Esophagus (tissue), 2 donors: ENCODE measurements at places on chromosomes 5 and 9. TPM values are rescaled to one million over a fixed set of nuclear protein-coding genes. Genes with fewer than 3 reads are reported as not detected.

The KIF12 gene
- 0.20 TPM for polyA plus RNA-seq

The ADAMTS16 gene
- not detected for polyA plus RNA-seq

The CARD9 gene
- 1.8 TPM for polyA plus RNA-seq

The AIF1L gene
- 184 TPM for polyA plus RNA-seq

The RALGPS1 gene
- 3.8 TPM for polyA plus RNA-seq

The LECT2 gene
- polyA plus RNA-seq, result not detected

The F12 gene
- polyA plus RNA-seq, result 33.5 TPM

The KIAA0825 gene
- polyA plus RNA-seq, result 0.29 TPM

The PLAC8L1 gene
- polyA plus RNA-seq, result 0.22 TPM

The ZNF189 gene
- 5.2 TPM for polyA plus RNA-seq

The PCDHB13 gene
- 0.29 TPM for polyA plus RNA-seq

The TRIM36 gene
- polyA plus RNA-seq, result 0.37 TPM

The ANAPC2 gene
- polyA plus RNA-seq, result 27.7 TPM

The MARCHF11 gene
- polyA plus RNA-seq, result not detected

The SIGMAR1 gene
- polyA plus RNA-seq, result 42.1 TPM

The EQTN gene
- not detected for polyA plus RNA-seq

The SLC1A1 gene
- polyA plus RNA-seq, result 1.1 TPM

The SLIT3 gene
- 2.0 TPM for polyA plus RNA-seq

The C1QTNF2 gene
- 0.69 TPM for polyA plus RNA-seq

The ENTPD2 gene
- polyA plus RNA-seq, result 1.5 TPM

The CANX gene
- 87.5 TPM for polyA plus RNA-seq

The TGFBI gene
- 14.0 TPM for polyA plus RNA-seq

The NR4A3 gene
- polyA plus RNA-seq, result 0.33 TPM

The PCDHGA4 gene
- polyA plus RNA-seq, result 0.12 TPM

The QSOX2 gene
- polyA plus RNA-seq, result 2.6 TPM

The PIP5K1B gene
- 0.14 TPM for polyA plus RNA-seq

The MEIKIN gene
- not detected for polyA plus RNA-seq

The ACER2 gene
- polyA plus RNA-seq, result 0.39 TPM

The MAP1B gene
- 1.8 TPM for polyA plus RNA-seq

The FOCAD gene
- 6.1 TPM for polyA plus RNA-seq

The SAXO1 gene
- polyA plus RNA-seq, result 0.02 TPM

The SLC23A1 gene
- 0.01 TPM for polyA plus RNA-seq

The DDX4 gene
- not detected for polyA plus RNA-seq

The PCDHB7 gene
- 0.02 TPM for polyA plus RNA-seq

The PROB1 gene
- polyA plus RNA-seq, result 0.41 TPM

The SLCO6A1 gene
- polyA plus RNA-seq, result not detected

The AFF4 gene
- 10.4 TPM for polyA plus RNA-seq

The CDH9 gene
- not detected for polyA plus RNA-seq

The MRPS2 gene
- polyA plus RNA-seq, result 40.8 TPM

The SPINK4 gene
- not detected for polyA plus RNA-seq

The CCL27 gene
- polyA plus RNA-seq, result 0.58 TPM

The ZDHHC11B gene
- 2.6 TPM for polyA plus RNA-seq

The ADGRD2 gene
- polyA plus RNA-seq, result 0.02 TPM

The ARAP3 gene
- 4.0 TPM for polyA plus RNA-seq

The TMEFF1 gene
- polyA plus RNA-seq, result not detected

The HNRNPH1 gene
- 247 TPM for polyA plus RNA-seq

The FBP2 gene
- polyA plus RNA-seq, result not detected

The ZNF462 gene
- 3.9 TPM for polyA plus RNA-seq

The PCDHA4 gene
- polyA plus RNA-seq, result 0.05 TPM

The GAS1 gene
- polyA plus RNA-seq, result 3.6 TPM

The SAPCD2 gene
- 9.0 TPM for polyA plus RNA-seq

The GABRP gene
- polyA plus RNA-seq, result 55.7 TPM
